ENCODE measurements at places on chromosomes 1 and 21.

DNA sequence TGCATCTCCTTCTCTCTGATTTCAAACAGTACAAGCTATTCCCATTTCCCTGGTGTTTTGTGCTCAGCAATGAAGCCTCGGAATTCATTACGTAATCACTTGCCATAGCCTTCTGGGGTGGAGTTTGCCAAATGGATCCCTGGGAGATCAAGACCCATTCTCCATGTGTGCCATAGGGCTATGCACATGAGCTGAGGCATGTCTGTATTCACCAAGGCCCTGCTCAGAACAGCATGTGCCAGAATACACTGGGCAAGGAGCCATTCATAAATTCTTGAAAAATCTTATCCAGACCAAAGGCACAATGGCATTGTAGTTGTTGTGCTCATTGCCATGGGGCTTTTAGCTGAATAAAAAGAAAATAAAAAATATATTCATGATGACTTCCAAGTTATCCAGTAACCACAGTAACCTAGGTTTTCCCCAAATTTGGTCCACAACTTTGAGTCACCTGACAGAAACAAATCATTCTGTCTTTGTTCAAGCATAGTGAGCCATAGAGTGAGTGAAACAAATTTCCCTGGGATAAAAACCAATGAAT lies 53.0 kb downstream of the CRB1 start:
- no peak for DNase-seq

DNA sequence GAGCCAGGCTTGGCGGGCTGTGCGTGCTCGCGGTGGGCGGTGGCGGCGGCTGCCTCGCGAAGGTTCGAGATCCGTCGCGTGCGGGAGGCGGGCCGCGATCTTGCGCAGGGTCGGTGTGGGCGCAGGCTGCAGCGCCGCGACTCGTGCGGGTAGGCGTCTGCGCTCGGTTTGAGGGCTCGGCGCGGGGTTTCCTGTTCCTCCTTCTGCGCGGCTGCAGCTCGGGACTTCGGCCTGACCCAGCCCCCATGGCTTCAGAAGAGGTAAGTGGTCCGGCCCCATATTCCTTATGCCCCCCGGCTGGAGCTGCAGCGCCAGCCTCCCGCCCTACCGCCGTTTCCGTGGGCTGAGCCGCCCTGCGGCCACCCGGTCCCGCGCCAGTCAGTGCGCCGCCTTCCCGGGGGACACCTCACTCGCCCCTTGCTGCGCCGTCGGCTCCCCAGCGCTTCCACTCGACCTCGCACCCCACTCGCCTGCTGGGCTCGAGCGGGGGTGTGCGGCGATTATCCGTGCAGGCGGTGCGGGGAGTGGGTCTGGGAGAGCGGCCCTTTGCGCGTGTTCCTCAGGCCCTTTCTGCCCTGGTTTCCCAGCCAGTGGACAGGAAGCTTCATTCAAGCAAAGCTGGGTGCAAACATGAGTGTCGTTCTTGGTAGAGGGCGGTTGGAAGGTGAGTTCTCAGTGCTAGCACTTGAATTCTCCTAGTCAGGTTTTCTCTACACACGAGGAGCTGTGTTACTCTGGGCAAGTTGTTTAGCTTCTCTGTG lies at the start of gene CACYBP:
CACYBP (plus strand) TSS at position 12 of the 761 bp plus-strand sequence; CDS start at position 246, 234 bp downstream.
- DNase-seq, result no peak

- no peak for DNase-seq
Observed at GRCh38 chr1:33635336-33636012, 163.0 kb downstream of the ZSCAN20 start.

GRCh38 chr1:97271916-97272788 lies 550.6 kb downstream of the PTBP2 start:
- no peak for DNase-seq

DNA sequence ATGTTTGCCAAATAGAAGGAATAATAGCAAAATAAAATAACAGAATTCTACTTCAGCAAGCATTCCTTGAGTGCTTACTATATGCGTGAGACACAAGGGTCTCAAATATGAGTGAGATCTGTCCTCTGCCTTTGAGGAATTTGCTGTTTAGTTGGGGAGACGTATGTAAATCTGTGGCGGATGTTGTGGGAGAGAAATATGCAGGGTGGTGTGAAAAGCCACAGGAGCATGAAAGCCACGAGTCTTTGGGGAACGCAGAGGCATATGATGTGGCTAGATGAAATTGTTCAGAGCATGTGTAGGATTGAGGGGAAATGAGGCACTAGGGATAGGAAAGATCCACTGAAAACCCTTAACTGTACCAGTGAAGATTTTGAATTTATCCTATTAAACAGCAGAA lies 244.4 kb downstream of the PBX1 start:
- DNase-seq, result no peak

- DNase-seq, result no peak
Observed at GRCh38 chr1:246099570-246099969, 407.5 kb downstream of the SMYD3 start.

DNA sequence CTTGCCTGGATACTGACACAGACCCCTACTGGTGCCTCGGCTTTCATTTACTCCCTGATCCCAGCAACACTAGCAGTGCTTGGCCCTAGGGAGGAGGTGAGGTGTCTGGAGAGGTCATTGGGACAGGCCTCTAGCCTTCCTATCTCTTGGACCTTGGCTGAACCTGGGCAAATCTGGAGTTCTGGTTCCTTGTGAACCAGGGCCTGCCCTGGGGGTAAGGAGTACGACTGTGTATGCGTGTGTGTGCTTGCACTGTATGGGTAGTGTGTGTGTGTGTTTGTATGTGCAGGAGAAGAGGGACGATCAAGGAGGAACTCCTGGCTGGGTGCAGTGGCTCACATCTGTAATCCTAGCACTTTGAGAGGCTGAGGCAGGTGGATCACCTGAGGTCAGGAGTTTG lies 252.7 kb upstream of the CSF3R start:
- no peak for DNase-seq

DNA sequence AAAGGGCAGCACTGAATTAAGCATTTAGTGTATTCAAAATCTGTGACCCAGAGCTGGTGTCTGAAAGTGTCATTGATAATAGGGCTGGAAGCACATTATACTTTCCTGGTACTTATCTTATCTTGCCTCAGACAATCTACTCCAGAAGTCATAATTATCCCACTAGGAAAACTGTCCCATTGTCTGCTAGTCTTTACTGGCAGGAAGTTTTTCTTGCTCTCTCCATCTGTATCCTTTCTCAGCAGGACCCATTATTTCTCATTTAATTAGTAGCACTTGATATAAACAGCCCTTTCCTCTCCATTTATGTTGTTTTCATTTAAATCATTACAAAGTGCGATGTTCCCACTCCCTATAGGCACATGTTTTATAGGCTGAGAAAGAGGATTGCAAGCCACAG lies 36.5 kb upstream of the BARHL2 start:
- DNase-seq, result no peak

DNA sequence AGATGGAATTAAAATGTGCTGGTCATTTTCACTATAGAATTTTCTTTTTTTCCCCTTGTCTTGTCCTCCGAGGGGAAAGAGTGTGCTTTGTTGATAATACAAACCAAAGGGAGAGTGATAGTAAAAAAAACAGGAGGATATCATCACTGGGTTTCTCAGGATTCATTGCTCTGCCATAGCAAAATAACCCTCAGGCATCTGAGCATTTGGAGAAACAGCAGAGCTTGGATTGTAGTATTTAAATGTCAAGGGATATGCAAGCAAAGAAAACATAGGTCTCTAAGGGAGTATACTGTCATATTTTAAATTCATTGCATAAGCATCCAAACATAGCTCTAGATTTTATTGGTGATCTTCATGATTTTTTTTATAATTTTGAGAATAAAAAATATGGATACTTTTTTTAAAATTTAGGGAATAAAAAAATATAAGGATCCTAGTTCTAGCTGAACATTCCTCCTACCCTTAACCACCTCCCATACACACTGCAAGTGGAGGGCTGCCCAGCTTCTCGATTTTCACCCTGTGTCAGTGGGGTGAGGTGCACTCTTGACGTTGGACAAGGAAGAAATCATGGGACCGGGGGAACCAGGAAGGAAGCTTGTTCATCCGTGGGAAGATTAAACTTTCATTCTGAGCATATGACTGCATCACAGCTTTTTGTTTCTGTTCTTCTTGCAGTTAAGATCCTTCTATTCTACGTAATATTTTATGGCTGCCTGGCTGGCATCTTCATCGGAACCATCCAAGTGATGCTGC lies 4.4 kb downstream of the ATP1B1 start:
- no peak for DNase-seq

Measured in GF-D8 (cell line).